ENCODE measurements at places on chromosomes 4 and X. TPM values are rescaled to one million over a fixed set of nuclear protein-coding genes. Genes with fewer than 3 reads are reported as not detected.

Gene FHIP1A
- total RNA-seq: 0.42 TPM

Gene ASB12
- 0.16 TPM for total RNA-seq

Gene SLC25A5
- total RNA-seq: 794 TPM

Gene SOD3
- total RNA-seq: not detected

Gene RIPPLY1
- total RNA-seq: not detected

Gene CT45A10
- total RNA-seq: not detected

Gene LRIT3
- total RNA-seq: 0.16 TPM

Gene PNMA5
- not detected for total RNA-seq

Gene SSX3
- total RNA-seq: not detected

Gene CT45A3
- not detected for total RNA-seq

Measured in activated naive CD8-positive, alpha-beta T cell treated with anti-CD3 and anti-CD28 coated beads for 36 hours (primary cell).